ENCODE measurements at places on chromosomes 16 and 17. TPM values are rescaled to one million over a fixed set of nuclear protein-coding genes. Genes with fewer than 3 reads are reported as not detected.

TXNL4B gene
- 13.5 TPM for total RNA-seq

MILR1 gene
- 6.5 TPM for total RNA-seq

CD68 gene
- 30.4 TPM for total RNA-seq

SCNN1B gene
- not detected for total RNA-seq

TTYH2 gene
- total RNA-seq: 4.1 TPM

DLX3 gene
- total RNA-seq: not detected

MCRIP1 gene
- 126 TPM for total RNA-seq

SPIRE2 gene
- 2.2 TPM for total RNA-seq

OTOP3 gene
- total RNA-seq: not detected

IRX3 gene
- total RNA-seq: under 0.01 TPM

SLC16A13 gene
- total RNA-seq: 0.44 TPM

DNAI2 gene
- total RNA-seq: not detected

FAM171A2 gene
- 15.2 TPM for total RNA-seq

NPW gene
- total RNA-seq: 2.5 TPM

GJC1 gene
- 10.4 TPM for total RNA-seq
